ENCODE measurements at places on chromosomes 3 and 15.

DNA sequence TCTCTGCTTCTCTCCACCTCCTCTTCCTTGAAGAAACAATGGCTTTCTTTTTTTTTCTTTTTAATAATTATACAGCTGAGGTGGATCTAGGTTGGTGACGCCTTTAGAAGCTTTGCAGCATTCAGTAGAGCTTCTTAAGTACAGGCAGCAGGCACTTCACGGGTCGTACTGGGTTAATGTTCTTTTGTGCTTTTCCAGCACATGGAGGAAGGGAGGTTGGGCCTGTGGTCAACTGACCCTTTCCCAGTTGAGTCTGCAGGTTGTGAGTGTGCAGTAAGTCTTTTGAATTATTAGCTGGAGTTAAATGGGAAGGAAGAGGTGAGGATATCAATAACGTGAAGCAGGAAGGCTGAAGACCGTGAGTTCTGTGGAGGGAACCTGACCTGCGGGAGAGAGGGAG is 7.0 kb downstream of the TRAK1 start:
- no peak for DNase-seq

DNA sequence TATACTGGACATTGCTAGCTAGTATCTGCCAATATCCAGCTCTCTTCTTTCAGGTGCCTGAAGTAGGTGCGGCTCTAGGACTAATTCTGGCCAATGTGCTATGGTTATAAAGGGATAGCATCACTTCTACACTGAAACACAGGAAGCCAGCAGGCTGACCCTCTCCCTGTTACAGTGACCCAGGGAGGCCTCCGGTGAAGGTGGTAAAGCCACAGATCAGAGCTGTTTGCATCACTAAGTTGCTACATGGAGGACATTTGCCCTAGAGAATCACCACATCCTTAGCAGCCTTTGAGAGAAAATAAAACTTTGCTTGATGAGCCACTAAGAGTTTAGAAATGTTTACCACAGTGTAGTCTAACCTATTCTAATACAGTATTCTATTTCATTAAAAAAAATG is 161.4 kb downstream of the CHST2 start:
- DNase-seq = no peak

DNA sequence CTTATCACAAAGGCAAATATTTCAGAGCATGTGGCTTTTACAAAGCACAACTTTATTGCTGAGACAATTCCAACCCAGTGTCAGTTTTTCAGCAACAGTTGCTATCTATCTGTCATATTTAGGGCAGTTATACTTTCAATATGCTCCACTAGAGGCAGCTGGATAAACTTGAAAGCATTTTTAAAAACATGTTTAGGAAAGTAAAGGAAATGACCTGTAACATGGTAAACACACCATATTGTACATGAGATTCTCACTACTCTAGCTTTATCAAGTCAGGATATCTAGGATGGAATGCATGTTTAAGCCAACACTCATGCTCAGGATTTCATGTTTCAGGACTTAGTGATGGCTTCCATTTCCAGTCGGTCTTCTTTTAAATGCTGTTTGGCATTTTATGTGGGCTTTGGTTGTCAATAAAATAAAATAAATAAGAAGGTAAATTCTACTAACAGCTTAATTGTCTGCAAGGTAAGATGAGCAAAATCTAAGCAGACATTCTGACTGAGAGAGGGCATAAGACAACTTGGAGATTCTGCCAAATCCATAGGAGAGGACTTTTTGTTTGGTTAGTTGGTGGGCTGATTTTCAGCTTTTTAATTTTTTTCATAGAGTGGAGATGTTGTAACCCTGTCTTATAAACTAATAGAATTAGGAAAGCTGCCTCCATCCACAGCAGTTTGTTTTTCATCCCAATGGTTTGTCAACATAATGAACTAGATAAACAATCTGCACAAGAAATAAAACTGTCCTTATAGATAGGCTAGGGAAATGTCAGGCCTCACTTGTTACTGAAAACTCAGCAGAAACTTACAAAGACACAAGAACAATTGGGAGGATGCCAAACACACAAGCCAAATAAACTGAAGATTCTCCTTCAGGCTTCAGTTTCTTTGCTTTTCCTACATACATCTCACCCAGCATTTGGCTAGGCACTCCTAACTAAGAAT is 63.4 kb upstream of the CPB1 start:
- DNase-seq = no peak

GRCh38 chr15:47352217-47352616 is 365.1 kb upstream of the SEMA6D start:
- DNase-seq = no peak

DNA sequence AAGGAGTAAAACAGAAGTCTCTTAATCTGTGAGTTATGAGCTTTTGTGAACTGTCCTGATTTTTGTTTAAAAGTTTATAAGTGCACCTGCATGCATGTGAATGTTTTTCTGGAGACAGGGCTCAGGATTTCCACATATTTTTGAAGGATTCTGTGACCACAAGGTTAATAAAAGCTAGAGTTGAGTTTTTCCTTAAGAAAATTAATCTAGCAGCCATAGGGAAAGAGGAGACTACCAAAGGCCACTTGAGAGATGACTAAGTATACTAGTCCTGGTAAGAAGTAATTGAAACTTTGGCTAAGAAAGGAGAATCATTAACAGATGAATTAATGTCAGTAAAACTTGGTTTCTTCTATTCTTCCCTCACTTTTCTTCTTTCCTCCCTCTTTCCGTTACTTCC is 176.8 kb upstream of the EPHA3 start:
- no peak for DNase-seq

- DNase-seq = no peak
Measured at GRCh38 chr3:133503409-133503808, 70.1 kb upstream of the CDV3 start.

- DNase-seq = no peak
Measured at GRCh38 chr3:81195478-81195877, 566.0 kb downstream of the GBE1 start.

DNA sequence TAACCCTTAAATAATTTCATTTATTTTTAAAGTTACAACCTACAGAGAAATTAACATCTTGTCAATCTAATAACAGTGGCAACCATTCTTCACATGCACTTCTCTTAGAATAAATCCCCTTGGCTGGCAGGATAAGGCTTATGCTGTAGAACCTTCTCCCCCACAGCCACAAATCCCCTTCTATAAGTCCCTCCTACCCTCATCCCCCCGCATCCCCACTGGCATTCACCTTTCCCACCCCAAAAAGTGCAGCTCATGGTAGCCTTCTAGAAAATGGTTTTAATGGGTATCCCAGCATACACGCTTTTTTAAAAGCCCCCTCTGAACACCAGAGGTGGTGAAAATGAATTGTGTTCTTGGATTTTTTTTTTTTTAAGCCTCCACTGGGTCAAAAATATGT is 49.2 kb downstream of the CAPN7 start:
- DNase-seq = no peak

DNA sequence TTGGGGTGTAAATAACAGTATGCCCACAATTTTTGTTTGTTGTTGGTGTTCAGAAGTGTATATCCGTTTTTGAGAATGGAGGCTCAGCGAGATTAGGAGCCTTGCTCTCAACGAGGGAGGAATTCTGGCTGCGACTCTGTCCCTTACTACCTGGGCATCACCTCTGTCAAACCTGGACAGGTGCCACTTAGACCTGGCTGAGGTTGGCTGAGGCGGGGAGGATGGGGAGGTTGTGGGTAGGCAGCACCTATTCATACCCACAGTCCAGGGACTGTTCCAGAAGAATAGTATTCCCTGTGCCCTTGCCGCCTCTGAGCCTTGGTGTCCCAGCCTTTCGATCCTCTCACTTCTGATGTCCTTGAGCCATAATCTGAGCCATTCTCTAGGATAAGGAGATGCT is 99.9 kb downstream of the LINGO1 start:
- DNase-seq = no peak

- no peak for DNase-seq
Measured at GRCh38 chr3:151579571-151580270, 118.9 kb upstream of the IGSF10 start.

DNA sequence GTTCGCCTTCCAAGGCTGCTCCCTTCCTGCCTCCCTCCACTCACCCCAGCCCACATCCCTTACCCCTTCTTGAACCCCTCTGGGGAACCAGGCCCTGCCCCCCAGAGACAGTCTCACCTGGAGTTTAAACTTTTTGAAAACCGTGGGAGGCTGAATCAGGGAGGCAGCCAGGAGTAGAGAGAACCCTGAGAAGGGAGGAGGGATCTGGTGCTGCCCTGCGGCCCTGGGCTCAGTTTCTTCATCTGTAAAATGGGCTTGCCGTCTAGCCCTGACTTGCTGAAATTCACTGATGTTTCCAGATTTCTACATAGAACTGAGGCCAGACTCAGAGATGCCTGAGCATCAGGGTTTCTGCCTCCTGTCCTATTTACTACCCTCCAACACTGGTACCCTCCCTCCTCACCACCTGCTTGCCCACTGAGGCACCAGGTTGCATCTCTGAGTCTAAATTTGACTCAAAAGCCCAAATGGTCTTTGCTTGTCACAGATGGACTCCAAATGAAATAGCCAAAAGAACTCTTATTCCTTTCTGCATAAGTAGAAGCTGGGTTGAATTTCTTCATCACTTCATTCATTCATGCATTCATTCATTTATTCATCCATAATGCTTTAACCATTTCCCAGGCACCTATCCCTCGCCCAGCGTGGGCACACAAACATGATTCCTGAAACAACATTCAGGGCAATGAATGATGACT is 11.9 kb upstream of the STRA6 start:
- DNase-seq = no peak

DNA sequence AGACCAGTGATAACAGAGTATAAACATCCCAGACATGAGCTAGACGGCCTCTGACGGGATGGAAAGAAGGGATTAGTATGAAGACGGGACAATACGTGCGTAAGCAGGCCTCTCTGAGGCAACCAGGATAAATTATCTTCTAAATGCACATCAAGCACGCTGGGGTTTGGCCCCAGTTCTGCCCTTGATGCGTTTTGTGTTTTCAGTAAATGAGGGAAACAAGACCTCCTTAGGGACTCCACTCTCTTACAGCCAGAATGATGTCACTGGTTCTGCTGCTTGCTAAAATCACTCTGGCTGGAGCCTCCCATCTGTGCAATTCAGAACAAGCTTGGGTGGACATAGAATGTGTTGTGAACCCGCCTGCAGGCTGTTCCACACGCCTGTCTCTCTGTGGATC is 156.0 kb upstream of the MCTP2 start:
- DNase-seq = no peak

- DNase-seq = no peak
Measured at GRCh38 chr3:168220556-168220955, 124.8 kb upstream of the GOLIM4 start.

- DNase-seq = no peak
Measured at GRCh38 chr3:126734106-126734723, 30.2 kb downstream of the CHCHD6 start.

DNA sequence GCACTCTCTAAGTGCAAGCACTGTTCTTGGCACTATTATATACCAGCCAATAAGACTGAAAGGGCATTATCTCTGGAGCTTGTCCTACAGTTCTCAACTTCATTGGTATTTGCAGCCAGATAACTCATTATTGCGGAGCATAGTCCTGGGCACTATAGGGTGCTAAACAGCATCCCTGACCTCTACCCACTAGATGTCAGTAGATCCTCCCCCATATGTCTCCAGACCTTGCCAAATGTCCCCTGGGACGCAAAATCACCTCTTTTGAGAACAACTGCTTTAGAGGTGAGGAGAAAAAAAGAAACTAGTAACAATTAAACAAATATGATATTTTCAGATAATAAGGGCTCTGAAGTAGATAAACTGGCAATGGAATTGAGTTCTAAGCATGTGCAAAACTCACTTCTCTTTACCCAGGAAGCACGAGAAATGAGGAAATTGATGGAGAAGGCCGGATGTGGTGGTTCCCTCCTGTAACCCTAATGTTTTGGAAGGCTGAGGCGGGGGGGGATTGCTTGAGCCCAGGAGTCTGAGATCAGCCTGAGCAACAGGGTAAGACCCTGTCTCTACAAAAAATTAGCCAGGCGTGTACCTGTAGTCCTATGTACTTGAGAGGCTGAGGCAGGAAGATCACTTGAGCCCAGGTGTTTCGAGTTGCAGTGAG is 61.4 kb downstream of the FRMD4B start:
- peak; percentile 71 for DNase-seq

DNA sequence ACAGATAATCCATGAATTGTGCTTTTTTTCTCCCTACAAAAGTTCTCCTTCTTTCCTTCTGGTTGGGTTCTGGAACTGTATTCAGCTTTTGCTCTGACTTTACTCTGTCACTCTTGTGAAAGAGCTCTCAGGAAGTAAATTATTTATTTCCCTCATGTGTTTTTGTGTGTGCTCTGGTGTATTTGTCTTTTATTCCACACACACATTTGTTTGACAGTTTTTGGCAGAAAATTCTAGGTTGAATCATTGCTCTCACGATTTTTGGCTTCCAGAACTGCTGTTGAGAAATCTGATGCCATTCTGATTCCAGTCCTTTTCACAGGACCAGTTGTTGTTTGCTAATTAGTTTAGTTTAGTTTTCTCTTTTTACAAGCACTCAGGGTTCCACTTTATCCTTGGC is 172.8 kb downstream of the PLCH1 start:
- DNase-seq = no peak

GRCh38 chr3:182626484-182627467 is 166.5 kb upstream of the ATP11B start:
- DNase-seq = no peak

- no peak for DNase-seq
Measured at GRCh38 chr3:182765287-182765686, 28.0 kb upstream of the ATP11B start.

GRCh38 chr3:49471856-49472495 is 1.9 kb downstream of the DAG1 start:
- DNase-seq = no peak

- no peak for DNase-seq
Measured at GRCh38 chr15:42914728-42915497, 5.7 kb downstream of the TTBK2 start.

GRCh38 chr15:42270996-42271395 is 2.0 kb upstream of the GANC start:
- no peak for DNase-seq

DNA sequence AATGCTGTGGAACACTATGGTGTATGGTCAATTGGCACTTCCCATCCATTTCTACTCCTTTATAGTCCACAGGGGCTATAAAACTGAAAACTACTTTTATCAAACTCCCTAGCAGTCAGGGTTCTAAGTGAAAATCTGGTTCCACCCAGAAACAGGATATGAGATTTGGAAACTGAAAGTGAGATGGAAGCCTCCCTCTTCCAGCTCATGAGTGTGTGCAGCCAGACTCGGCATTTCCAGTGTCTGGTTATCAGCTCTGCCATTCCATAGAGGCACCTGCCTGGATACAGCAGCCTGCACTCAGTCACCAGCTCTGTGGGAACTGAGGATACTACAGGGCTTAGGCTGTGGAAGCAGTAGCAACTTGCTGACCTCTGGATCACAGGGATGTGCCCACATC is 14.7 kb upstream of the PLA2G4F start:
- no peak for DNase-seq

DNA sequence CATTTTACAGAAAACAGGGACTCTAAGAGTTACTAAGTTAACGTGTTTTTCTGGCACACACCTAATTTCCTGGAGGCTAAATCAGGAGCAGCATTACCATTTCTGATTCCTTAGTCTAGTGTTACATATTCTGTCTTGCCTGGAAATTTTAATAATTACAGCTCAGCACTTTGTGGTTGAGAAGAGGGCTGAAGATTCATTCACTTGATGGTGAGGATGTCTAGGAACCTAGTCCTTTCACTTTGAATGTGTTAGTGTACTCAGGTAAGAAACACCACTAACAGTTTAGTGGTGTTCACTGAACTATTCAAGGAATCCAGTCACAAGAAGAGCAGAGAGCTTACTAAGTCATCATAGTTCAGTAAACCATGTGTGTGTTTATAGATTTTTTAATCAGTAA is 102.8 kb downstream of the STT3B start:
- no peak for DNase-seq
